ENCODE measurements at places on chromosomes 13 and 19. TPM values are rescaled to one million over a fixed set of nuclear protein-coding genes. Genes with fewer than 3 reads are reported as not detected.

CD33 gene
- 10.7 TPM for total RNA-seq

ZNF66 gene
- 6.0 TPM for total RNA-seq

NLRP4 gene
- not detected for total RNA-seq

CASP14 gene
- total RNA-seq: not detected

DNA sequence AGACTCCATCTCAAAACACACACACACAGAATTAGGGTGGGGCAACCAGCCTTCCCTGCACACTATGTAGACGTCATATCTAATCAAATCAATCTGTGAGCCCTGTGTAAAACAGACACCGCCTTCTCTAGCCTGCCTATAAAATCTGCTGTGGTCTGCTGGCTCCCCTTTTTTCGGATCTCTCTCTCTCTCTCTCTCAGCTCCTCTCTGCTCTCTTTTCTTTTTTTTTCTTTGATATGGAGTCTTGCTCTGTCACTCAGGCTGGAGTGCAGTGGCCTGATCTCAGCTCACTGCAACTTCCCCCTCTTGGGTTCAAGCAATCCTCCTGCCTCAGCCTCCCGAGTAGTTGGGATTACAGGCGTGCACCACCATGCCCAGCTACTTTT is 11.8 kb upstream of the CD70 start:
- no peak for DNase-seq

GRCh38 chr19:31110336-31110735 is 238.9 kb downstream of the TSHZ3 start:
- no peak for DNase-seq

DNA sequence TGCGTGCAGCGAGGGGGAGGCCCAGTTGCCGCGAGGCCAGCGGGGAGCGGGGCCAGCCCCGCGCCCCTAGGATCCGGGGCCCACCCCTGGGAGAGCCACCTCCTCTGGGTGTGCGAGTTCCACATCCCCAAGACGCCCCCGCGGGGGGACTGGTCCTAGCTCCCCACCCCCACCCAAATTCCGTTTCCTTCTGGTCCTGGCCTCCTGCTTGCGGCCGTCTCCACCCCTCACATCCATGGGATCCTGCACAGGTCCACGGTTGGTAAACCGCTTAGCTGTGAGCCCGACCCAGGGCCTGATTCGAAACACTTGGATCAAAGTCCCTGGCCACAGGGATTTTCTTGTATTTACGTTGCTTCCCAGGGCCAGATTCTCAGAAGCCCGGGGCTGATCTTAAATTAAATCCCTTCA is 324 bp upstream of the FBXO17 start:
- peak; percentile 61 for DNase-seq

DNA sequence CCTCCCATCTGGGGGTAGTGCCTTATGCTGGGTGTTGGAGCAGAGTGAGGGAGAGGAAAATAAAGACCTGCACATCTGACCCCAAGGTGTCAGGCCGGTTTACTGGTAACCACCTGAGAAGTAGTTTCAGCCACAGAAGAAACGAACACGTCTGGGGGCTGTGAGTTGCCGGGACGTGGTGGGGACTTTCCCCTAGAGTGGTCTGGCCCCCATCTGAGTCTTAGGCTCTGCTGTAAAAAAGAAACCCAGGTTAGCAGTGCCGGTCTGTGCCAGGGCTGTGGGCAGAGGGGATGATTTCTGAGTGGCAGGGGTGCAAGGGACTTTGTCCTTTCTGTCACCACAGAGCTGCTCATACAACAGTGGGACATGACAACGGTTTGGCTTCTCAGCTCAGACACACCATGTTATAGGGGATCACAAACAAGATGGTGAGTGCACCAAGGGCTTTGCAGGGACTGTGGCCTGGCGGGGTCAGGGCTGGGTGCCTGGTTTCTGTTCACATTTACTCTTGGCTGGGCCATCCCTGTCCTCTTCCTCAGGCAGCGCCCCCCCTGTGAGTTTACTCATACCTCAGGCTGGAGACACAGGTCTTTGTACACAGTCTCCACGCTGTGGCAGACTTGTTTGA is 9.0 kb downstream of the GCDH start:
- no peak for DNase-seq

DNA sequence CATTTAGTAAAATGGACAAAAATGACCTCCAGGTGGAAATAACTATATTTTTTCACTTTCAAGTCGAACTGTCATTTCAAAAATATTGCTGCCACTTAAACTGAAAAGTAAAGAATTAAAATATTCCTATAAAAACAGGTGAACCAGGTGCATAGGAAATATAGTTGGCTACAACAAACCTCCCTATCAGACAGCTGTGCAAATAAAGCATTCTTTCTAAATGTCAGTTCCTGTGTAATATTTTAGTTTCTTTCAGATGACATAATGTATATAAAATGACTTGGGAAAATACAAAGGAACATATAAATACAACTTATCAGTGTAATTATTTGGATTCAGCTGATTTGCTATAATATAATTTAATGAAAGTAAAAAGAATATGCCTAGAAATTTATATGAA is 403.5 kb upstream of the GPC6 start:
- no peak for DNase-seq

DNA sequence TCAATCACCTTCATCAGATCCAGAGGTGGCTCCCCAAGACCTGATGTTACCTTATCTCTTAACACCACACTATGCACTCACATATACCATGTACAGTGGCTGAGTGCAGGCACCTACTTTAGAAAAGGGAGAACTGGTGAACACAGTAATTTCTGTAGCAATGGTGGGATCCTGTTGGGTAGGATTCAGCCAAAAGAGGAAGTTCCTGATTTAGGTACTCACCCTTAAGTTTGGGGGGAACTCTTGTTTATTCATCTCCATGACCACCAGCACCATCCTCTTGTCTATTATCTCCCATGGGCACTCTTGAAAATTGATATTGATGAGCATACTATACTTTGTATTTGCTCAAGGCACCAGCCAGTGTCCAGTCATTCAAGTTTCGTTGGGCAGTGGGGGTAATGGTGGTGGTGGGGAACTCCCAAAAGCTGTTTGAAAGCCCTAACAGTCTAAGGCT is 324.4 kb downstream of the LMO7 start:
- no peak for DNase-seq

- DNase-seq: no peak
Observed at GRCh38 chr13:50722440-50723125, 120.9 kb downstream of the DLEU7 start.

GRCh38 chr13:97058391-97058790 is 64.1 kb upstream of the OXGR1 start:
- DNase-seq: no peak

GRCh38 chr13:24056616-24057137 is 103.8 kb upstream of the SPATA13 start:
- no peak for DNase-seq

GRCh38 chr19:6015841-6016545 is 38.1 kb upstream of the RANBP3 start:
- DNase-seq: no peak

GRCh38 chr19:2288818-2289713 is 7.1 kb upstream of the PEAK3 start:
- DNase-seq: no peak

- DNase-seq: no peak
Observed at GRCh38 chr13:82480415-82480814, 1401.9 kb downstream of the SLITRK1 start.
